Thymus (tissue), 14 donors: ENCODE measurements at places on chromosomes 6 and 20. TPM values are rescaled to one million over a fixed set of nuclear protein-coding genes. Genes with fewer than 3 reads are reported as not detected.

DNA sequence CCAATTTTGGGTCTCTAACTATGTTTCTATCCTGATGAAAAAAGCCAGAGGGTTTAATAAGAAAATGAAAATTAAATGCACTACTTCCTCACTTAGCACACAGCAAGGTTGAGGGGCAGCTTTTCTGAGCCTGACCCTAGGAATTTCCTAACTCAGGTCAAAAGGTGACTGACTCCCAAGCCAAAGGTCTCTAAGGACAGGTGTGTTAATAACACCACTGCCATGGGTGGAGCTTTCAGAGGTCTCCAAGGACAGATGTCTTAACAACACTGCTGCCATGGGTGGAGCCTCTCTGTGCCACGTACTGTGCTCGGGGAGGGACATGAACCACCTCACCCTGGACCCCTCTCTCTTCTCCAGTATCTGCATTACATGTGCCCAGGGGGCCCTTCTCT is 339.2 kb downstream of the PRKN start:
- H3K36me3 ChIP-seq: no peaks in the 10 kb centered on the region
- no peak overlapping the region for H3K27ac ChIP-seq
- no peaks in the 10 kb centered on the region for H3K27me3 ChIP-seq
- no peaks in the 10 kb centered on the region for H3K4me1 ChIP-seq
- no peak for DNase-seq

DNA sequence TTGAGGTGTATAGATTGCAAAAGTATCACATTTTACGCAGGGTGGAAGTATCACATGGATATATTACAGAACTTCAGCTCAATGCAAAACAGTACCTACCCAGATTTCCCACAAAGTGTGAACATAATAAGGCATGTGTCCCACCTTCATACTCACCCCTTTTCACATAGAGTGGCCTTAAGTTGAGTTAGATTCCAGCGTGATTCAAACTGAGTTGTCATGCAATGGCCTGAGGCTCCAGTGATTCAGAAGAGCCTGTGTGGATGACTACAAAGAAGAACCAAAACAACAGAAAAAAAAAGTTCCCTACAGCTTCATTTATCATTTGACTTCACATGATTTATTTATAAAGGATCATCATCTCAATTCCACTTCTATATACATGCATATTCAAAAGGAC is 309.7 kb downstream of the SLC35F1 start:
- H3K27me3 ChIP-seq: no peaks in the 10 kb centered on the region
- no peak overlapping the region for H3K27ac ChIP-seq
- H3K36me3 ChIP-seq: no peaks in the 10 kb centered on the region
- no peak overlapping the region for H3K4me3 ChIP-seq

- peaks cover 2% of the 10 kb centered on the region for H3K4me1 ChIP-seq
- no peak overlapping the region for H3K27ac ChIP-seq
- H3K36me3 ChIP-seq: no peaks in the 10 kb centered on the region
- no peaks in the 10 kb centered on the region for H3K27me3 ChIP-seq
- H3K4me3 ChIP-seq: no peak overlapping the region
Measured at GRCh38 chr6:21748343-21749056, 154.9 kb downstream of the SOX4 start.

DNA sequence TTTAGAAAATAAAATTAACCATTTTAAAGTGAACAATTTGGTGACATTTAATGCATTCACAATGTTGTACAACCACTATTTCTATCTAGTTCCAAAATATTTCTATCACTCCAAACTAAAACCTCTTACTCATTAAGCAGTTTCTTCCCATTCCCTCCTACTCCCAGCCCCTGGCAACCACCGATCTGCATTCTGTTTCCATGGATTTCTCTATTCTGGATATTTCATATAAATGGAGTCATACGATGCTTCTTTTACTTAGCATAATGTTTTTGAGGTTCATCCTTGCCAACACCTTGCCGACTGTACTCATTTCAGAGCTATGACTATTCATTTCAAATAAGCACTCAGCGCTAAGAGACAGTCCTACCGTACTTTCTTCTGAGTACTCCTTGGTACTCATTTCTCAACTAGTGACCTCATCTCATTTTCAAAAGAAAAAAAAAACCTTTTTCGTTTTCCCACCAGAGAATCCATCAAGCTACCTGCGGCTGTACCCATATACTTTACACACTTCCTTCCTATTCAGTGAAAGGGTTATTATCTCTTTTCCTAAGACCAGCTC is 259.2 kb downstream of the UTRN start:
- no peaks in the 10 kb centered on the region for H3K4me1 ChIP-seq
- no peak overlapping the region for H3K27ac ChIP-seq
- H3K4me3 ChIP-seq: no peak overlapping the region
- peaks cover 39% of the 10 kb centered on the region for H3K36me3 ChIP-seq
- H3K27me3 ChIP-seq: no peaks in the 10 kb centered on the region

- no peaks in the 10 kb centered on the region for H3K36me3 ChIP-seq
- H3K27me3 ChIP-seq: no peaks in the 10 kb centered on the region
- H3K4me1 ChIP-seq: no peaks in the 10 kb centered on the region
- no peak for DNase-seq
- no peak overlapping the region for H3K4me3 ChIP-seq
Measured at GRCh38 chr6:40882323-40882997, 156.6 kb downstream of the UNC5CL start.

- DNase-seq: no peak
- H3K4me1 ChIP-seq: no peaks in the 10 kb centered on the region
- H3K4me3 ChIP-seq: no peak overlapping the region
- no peaks in the 10 kb centered on the region for H3K27me3 ChIP-seq
Measured at GRCh38 chr6:41717392-41717736, 18.0 kb downstream of the TFEB start.

Gene PPP1R16B
- total RNA-seq: 16.8 TPM

Gene TRIM10
- total RNA-seq: 0.57 TPM
